ENCODE measurements at places on chromosomes 5 and 9. TPM values are rescaled to one million over a fixed set of nuclear protein-coding genes. Genes with fewer than 3 reads are reported as not detected.

Gene DMRT2
- not detected for total RNA-seq

Gene OR1J2
- not detected for total RNA-seq

Gene C5orf58
- total RNA-seq: not detected

Gene GMCL2
- total RNA-seq: not detected
